ENCODE measurements at places on chromosomes 3 and 15.

DNA sequence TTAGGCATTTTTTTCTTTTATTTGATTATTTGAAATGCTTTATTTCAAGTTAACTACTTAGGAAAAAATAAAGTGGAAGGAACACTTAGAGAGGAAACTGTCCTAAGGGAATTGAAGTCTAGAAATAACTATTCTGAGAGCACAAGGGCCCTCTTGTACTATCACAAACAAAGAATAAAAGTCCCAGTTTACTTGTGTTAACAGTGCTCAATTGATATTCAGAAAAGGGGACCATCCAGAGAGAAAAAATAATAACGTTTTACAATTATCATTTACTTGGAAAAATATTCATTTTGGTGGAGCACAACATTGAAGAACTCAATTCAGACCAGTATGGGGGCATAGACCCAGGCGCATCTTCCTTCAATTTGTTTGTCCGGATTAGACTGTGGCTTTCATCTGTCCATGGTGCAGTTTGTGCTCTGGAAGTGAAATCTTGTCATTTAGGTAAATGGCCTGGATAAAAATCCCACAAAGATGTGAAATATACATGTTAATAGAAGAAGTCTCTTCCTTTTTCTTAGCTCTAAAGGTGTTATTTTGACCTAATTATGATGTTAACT is 54.5 kb upstream of the SAMMSON start:
- no peak for DNase-seq

- no peak for DNase-seq
Measured at GRCh38 chr15:91649016-91649415, 204.5 kb upstream of the SLCO3A1 start.

DNA sequence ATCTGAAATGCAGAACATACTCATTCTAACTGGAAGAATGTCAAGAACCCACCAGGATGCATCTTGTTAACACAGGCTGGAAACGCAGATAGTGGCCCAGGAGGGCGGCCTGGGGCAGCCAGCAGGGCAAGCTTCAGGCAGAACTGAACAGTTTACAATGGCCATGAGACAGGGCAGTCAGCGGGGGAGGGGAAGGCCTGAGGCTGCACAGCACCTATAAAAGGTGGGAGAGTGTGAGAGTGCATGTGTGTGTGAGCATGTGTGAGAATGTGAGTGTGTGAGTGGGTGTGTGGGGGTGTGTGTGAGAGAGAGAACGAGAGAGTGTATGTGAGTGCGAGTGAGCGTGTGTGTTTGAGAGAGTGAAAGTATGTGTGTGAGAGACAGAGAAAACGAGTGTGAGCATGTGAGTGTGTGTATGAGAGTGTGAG is 26.8 kb upstream of the SLCO2A1 start:
- no peak for DNase-seq

GRCh38 chr3:51977446-51978142 is 2.7 kb downstream of the ABHD14A start:
- DNase-seq, result no peak

GRCh38 chr3:143170074-143170473 is 50.5 kb downstream of the CHST2 start:
- DNase-seq, result no peak

- DNase-seq, result no peak
Measured at GRCh38 chr15:33438396-33438795, 127.6 kb downstream of the RYR3 start.

DNA sequence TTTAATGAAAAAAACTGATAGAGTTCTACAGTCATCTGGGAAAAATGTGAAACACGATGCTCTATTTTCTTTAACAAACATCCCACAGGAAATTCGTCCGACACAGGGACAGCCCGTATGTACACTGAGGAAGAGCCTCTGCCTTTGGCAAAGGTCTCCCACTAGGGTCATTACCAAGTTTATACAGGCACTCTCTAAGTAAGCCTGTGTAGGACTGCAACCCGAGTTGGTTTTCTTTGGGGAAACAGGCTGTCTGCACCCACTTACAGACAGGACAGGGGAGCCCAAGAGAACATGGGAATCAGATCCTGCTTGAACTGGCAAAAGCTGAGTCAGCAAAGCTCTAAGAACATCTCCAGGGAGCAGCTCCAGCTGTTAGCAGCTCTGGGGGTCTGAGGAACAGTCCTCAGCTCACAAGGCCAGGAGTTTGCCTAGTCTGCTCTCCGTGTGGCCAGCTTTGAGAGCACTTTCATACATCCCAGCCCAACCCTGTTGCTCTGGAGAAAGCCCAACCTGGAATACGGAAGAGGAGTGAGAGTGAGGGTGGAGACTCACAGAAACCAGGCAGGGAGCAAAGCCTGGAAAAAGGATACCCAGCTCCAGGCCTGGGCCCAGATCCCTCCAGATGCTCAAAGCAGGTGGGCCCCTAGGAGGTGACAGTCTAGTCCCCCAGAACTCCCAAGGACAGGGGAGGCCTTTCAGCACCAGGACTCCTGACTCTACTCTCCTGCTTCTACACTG is 1.9 kb downstream of the TBC1D2B start:
- DNase-seq, result no peak

DNA sequence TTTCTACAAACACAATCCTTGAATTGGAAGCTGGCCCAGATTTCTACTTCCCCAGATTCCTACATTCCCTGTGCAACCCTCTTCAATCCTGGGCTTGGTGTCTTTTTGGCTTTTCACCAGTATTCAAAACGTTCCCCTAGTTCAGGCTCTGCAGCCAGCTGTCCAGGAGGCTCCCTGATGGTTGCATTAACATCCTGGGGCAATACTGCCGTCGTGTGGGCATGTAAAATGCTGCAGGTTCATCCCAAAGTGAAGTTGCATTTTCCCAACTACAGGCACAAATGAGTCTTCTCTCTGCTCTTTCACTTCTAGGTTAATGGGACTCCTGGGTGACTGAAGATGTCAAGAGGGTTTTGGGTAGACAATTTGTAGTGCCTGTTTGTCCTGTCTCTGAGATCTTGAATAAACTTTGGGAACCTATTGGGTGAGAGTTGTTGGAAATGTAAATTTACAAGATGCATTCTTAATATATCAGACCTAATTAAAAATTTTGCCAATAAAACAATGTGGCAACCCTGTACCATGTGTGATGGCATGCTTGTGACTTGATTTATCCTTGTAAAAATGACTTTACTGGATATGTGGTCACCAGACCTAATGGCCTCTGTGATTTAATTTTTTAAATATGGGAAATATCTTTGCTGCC is 28.6 kb downstream of the SOX14 start:
- DNase-seq, result no peak

DNA sequence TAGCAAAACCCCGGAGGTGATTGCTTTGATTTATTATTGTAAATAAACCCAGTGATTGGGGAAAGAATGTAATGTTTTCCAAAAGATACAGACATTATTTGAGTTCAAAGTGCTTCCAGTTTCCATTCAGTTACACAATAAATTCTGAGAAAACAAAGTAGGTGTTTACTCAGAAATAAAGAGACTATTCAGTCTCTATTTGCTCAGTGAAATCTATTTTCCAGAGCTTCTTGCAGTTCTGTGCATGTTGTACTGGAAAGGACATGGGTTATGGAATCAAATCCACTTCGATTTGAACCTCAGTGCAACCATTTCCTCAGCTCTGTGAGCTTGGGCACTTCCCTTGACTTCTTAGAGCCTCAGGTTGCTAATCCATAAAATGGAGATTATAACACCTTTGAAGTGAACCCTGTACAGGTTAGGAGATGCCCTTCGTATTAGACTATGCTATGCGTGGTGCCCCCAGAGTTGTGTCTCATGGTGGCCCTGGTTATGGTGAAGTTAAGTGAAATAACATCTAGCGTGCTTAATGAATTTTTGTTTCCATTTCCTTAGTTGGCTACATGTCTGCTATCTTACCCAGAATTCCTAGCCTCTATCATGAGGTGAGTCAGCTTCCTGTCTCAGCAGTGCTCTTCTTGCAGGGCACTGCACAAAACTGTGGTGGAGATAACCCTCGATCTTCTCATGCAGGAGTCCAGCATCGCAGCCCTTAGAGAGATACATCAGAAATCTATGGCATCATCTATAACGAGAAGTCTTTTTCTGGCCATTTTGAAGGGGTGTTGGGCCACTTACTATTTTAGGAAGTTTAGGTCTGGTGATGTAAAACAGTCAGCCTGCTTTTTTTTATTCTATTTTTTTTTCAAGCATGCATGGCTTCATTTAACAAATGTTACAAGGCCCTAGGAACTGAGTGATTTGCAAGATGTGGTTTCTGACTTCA is 97.7 kb downstream of the RPL39L start:
- no peak for DNase-seq

- no peak for DNase-seq
Measured at GRCh38 chr15:33022629-33023028, 171.9 kb downstream of the FMN1 start.

DNA sequence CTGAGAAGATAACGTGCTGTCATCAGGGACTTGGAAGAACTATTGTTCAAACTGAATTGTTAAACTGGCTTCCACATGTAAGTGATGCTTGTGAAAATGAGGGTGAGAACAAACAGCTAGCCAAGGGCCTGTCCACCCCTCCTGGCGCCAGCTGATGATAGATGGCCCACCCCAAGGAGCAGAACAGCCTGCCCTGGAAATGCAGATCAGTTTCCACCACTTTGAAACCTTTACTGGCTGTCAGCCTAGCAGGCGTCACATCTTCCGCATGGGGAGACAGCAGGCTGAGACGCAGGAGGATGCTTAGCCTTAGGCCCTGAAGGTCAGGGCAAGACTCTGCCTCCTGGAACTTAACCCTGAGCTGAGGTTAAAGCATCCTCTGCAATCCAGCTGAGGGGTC is 6.4 kb upstream of the SLC51B start:
- DNase-seq, result no peak

- no peak for DNase-seq
Measured at GRCh38 chr15:36106640-36107335, 472.6 kb upstream of the CDIN1 start.

GRCh38 chr3:13852638-13853009 is 27.2 kb downstream of the WNT7A start:
- no peak for DNase-seq

- no peak for DNase-seq
Measured at GRCh38 chr3:184347321-184348056, 10.1 kb downstream of the FAM131A start.

- no peak for DNase-seq
Measured at GRCh38 chr3:188076176-188076575, 77.8 kb upstream of the LPP start.

DNA sequence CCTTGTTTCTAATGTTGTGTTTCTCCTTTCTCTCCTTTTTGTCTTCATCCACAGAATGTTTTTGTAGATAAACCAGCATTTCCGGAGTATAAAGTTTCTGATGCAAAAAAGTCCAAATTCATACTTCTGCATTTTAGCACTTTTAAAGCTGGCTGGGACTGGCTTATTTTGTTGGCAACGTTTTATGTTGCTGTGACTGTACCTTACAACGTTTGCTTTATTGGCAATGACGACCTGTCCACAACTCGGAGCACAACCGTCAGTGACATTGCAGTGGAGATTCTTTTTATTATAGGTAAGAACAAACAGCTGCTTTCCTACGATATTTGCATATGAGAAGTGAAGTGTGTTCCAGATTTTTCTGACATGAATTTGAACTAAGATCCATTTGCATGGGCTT is 199.4 kb downstream of the KCNH8 start:
- no peak for DNase-seq

DNA sequence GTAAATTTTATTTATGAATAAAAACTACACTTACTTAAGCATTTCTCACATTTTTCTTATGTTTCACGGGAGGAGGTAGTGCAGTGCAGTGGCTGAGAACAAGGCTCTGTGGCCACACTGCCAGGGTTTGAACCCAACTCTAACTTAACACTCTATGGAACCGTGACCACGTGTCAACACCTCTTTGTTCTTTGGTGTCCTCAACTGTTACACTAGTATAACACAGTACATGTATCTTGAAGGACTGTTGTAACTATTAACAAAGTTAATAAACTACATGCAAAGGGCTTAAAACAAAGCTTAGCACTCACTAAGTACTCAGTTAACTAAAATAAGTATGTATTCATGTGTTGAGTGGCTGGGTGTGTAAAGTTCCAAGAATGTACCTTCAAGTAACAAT is 19.5 kb downstream of the CD47 start:
- peak; percentile 5 for DNase-seq

DNA sequence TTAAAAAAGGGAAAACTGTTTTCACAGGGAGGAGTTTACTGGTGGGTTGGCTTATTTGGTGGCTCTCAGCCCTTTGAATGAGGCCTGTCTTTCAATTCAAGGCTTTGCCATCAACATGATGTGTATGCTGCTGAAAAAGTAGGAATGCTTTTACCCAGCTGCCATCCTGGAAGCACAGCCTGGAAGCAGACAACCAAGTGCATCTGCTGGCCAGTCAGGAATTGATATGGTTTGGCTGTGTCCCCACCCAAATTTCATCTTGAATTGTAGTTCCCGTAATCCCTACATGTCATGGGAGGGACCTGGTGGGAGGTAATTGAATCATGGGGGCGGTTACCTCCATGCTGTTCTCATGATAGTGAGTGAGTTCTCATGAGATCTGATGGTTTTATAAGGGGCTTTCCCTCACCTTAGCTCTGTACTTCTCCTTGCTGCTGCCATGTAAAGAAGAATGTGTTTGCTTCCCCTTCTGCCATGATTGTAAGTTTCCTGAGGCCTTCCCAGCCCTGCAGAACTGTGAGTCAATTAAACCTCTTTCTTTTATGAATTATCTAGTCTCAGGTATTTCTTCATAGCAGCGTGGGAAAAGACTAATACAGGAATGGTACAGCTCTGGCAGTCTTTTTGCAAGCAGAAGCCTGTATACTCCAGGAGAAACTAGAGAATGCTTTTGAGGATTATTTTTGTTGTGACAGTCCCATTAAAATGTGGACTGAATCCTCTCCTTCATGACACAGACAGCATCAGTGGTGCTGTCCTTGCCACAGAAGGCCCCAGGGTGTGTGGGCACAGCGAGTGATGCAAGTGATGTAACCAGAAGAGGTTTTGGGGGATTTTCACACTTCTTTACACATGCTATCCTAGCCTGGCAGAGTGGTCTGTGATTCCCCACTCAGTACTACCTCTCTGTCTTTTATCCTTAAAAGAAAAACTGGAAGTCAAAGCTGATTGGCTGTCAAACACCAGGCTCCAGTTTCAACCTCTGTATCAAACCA is 20.0 kb downstream of the PLCL2 start:
- no peak for DNase-seq

DNA sequence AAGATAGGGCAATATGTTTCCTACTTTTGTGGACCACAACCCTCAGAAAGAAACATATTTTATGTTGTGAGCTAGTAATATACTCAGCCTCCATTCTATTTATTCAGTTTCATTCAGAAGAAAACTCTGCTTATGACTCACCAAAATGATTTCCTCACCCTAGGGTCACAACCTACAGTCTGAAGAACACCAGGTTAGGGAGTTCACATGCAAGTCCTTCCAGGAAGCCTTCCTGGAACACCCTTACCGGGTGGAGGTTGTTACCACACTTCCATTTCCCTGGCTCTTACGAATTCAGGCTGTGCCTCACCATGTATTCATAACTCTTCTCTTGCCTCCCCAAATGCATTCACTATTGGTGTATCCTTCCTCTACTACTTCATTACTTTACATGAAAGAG is 228.0 kb upstream of the ADAMTS9 start:
- no peak for DNase-seq

- no peak for DNase-seq
Measured at GRCh38 chr15:34271493-34271892, 46.7 kb downstream of the EMC4 start.
